ENCODE measurements at places on chromosomes 16 and 17.
A peak's percentile ranks its signal among the peaks of the same experiment; 100 is the strongest.

DNA sequence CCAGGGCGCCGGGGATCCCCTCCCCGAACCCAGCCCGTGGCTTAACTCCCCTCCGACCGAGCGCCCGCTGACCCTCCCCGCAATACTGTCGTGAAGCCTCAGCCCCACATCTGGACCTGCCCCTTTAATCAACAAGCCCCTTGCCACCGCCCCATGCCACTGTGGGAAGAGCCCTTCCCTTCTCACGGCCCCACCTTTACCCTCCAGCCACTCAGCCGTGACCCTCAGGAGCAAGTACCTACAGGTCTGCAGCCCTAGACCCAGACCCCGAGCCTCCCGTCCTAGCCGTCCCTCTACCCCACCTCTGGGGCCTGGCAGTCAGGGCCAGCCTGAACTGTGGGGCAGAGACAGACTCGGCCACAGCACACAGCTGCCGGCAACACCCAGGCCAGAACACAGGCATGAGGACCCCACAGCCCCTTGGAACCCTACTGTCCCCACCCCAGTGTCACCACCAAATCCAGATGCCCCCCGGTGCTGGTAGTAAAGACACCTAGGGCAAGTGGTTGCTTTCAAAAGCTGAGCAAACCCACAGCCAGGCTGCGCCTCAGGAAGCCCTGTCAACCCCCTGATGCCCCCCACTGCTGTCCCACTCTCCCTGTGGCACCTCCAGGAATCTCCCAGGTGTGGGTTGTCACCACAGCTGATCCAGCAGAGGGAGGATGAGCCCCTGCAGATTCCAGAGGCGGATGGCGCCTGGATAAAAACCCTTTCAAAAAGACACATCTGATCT is 1.4 kb downstream of the NXPH3 start:
- no peak for DNase-seq

- no peak for DNase-seq
These were observed 5.3 kb downstream of the MPP3 start for GRCh38 chr17:43827596-43827995.

GRCh38 chr16:17252064-17252463 is 218.7 kb downstream of the XYLT1 start:
- DNase-seq, result no peak

DNA sequence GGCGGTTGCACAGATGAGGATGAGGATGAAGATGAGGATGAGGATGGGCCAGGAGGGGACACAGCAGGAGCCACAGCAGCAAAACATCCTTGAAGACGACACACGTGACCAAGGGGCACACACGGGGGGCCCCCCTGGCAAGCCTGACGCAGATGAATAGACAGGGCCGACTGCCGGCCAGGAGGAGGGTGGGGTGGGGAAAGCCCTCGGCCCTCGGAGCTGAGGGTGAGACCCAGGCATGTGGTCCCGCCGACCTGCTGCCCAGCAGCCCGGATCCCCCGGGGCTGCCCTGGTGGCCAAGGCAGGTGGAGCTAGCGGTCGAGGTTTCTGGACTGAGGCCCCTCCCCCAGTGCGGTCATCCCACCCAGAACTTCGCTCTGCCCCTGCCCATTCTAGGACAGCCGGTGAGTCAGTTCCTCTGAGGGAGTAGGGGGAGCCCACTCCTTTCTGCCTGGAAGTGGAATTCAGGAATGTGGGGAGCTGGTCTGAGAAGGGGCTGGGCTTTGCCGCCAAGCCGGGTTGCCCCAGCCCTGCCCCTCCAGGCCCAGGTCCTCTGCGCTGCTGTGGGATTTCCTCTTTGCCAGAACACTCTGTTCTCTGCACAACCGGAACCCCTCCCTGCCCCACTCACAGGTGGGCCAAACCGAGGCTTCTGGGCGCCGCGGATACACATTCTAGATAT is 9.9 kb downstream of the CYGB start:
- peak; percentile 28 for DNase-seq

DNA sequence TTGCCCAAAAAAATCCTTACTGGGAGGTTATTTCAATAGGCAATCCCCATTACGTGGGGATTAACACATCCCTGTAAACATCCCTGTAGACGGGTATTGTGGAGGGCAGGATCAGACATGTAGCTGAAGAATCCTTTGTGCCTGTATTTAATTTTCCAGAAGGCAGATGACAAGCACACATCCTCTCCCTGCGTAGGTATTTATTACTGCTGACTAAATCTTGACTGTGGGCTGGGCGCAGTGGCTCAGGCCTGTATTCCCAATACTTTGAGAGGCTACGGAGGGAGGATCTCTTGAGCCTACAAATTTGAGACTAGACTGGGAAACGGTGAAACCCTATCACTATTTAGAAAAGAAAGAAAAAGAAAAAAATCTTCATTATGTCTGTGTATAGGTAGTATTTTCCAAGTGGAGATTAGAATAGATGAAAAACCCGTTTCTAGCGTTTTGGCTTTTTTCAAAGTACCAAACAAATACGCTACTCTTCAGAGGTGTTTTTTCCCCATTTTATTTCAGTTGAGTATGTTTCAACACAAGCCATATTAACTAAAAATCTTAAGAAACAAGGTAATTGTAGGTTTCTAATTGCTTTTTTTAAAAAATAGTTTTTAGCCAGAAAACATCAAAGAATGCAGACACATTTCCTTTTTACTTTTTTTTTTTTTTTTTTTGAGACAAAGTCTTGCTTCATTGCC is 1.5 kb upstream of the MARF1 start:
- no peak for DNase-seq

DNA sequence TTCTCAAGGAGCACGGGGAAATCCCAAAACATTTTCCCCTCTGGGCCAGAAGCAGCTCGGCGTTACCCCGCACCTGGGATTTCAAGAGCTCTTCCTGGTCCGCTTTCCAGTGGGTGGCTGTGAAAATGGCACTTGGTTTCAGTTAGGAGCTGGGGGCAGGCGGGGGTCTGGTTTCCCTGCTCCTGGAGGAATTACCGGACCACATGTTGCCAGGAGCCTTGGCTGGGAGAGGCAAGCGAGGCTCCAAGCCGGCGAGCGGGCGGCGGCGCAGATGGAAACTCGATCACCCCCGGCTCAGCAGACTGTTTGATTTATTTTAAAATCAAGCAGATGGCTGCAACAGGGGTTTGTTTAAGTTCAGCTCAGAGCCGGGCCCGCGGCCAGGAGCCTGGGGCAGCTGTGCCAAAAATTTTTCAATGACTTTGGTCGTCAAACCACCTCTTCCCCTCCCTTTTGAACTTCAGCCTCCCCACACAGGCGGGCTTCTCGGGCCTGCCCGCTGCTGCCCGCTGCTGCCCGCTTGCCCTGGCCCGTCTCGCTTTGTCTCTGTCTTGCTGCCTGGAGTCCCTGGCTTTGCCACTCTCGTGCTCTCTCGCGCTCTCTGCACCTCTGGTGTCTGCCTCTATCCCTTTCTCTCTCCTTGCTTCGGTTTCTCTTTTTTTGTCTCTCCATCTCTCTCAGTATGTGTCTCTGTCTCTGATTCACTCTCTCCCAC is 108.0 kb upstream of the CIBAR2 start:
- DNase-seq, result no peak

GRCh38 chr16:72142476-72142875 is 29.5 kb downstream of the PMFBP1 start:
- DNase-seq, result no peak

DNA sequence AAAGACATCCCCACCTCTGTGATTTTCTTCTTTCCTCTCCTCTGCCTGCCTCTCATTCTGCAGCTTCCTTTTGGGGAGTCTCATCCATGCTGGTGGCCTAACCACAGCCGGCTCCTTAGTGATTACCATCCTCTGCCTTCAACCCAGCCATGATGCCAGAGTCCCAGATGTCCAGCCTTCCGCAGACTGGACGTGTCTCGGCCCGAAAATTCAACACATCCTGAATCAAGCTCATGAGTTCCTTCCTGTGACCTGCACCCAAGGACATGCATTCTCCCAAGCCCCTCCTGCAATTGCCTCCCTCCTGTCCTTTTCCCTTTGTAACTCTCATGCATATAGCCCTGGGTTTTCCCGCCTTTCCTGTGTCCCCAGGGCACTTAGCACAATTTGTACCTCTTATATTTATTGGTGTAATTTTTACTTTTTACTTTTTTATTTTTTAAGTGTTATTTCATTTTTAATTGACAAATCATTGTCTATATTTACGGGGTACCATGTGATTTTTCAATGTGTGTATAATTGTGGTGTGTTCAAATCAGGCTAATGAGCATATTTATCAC is 1.2 kb upstream of the SLC13A5 start:
- DNase-seq, result no peak
